Ovary (tissue), 10 donors: ENCODE measurements at places on chromosomes 5 and 9.

- H3K4me1 ChIP-seq, result peaks cover 8% of the 10 kb centered on the region
- H3K27me3 ChIP-seq, result no peaks in the 10 kb centered on the region
- H3K4me3 ChIP-seq, result no peak overlapping the region
- no peaks in the 10 kb centered on the region for H3K36me3 ChIP-seq
- DNase-seq, result no peak
- H3K27ac ChIP-seq, result no peak overlapping the region
These were observed 52.9 kb upstream of the APC start for GRCh38 chr5:112684737-112685136.

GRCh38 chr9:36642817-36643216 is 70.1 kb downstream of the MELK start:
- no peaks in the 10 kb centered on the region for H3K27me3 ChIP-seq
- no peak overlapping the region for H3K27ac ChIP-seq
- H3K4me1 ChIP-seq, result no peaks in the 10 kb centered on the region
- no peak overlapping the region for H3K4me3 ChIP-seq
- no peak for DNase-seq
- no peaks in the 10 kb centered on the region for H3K36me3 ChIP-seq

- H3K4me3 ChIP-seq, result no peak overlapping the region
- DNase-seq, result no peak
- no peaks in the 10 kb centered on the region for H3K36me3 ChIP-seq
- no peaks in the 10 kb centered on the region for H3K4me1 ChIP-seq
- H3K27me3 ChIP-seq, result no peaks in the 10 kb centered on the region
These were observed 216.8 kb downstream of the PBX3 start for GRCh38 chr9:125963932-125964331.

DNA sequence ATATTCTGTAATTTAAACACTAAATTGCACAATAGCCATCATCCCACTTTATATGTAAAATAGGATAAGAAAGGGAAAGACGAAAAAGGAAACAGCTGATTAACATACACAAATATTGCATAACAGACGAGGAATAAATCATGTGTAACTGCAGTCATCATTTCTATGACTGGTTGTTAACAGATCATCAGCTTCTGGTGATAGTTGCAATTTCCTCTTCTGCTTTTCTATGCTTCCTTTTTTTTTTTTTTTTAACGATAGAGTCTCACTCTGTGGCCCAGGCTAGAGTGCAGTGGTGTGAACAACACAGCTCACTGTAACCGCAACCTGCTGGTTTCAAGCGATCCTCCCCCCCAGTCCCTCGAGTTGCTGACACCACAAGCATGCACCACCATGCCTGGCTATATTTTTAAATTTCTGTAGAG is 22.5 kb upstream of the JAKMIP2 start:
- no peak overlapping the region for H3K4me3 ChIP-seq
- no peaks in the 10 kb centered on the region for H3K36me3 ChIP-seq
- no peaks in the 10 kb centered on the region for H3K4me1 ChIP-seq
- no peaks in the 10 kb centered on the region for H3K27me3 ChIP-seq

GRCh38 chr9:135098400-135099105 is 11.1 kb downstream of the OLFM1 start:
- H3K27ac ChIP-seq, result no peak overlapping the region
- peak; percentile 37 for DNase-seq
- H3K4me3 ChIP-seq, result no peak overlapping the region
- no peaks in the 10 kb centered on the region for H3K4me1 ChIP-seq
- no peaks in the 10 kb centered on the region for H3K36me3 ChIP-seq

- no peaks in the 10 kb centered on the region for H3K4me1 ChIP-seq
- H3K27ac ChIP-seq, result no peak overlapping the region
- no peaks in the 10 kb centered on the region for H3K27me3 ChIP-seq
- no peak for DNase-seq
- no peak overlapping the region for H3K4me3 ChIP-seq
These were observed 425.3 kb downstream of the TLR4 start for GRCh38 chr9:118129541-118129940.

- DNase-seq, result no peak
- H3K4me1 ChIP-seq, result no peaks in the 10 kb centered on the region
- H3K4me3 ChIP-seq, result no peak overlapping the region
- no peaks in the 10 kb centered on the region for H3K27me3 ChIP-seq
These were observed 67.2 kb downstream of the KCTD16 start for GRCh38 chr5:144237851-144238250.

GRCh38 chr5:157748760-157749461 is 5.4 kb downstream of the LSM11 start:
- no peaks in the 10 kb centered on the region for H3K27me3 ChIP-seq
- no peak overlapping the region for H3K27ac ChIP-seq
- H3K4me3 ChIP-seq, result no peak overlapping the region
- no peak for DNase-seq

GRCh38 chr9:121612511-121612998 is 38.9 kb upstream of the DAB2IP start:
- H3K4me1 ChIP-seq, result peaks cover 2% of the 10 kb centered on the region
- H3K27me3 ChIP-seq, result no peaks in the 10 kb centered on the region
- no peak overlapping the region for H3K27ac ChIP-seq
- H3K36me3 ChIP-seq, result no peaks in the 10 kb centered on the region
- no peak for DNase-seq
- H3K4me3 ChIP-seq, result no peak overlapping the region

GRCh38 chr9:20906326-20906725 is 125.1 kb downstream of the HACD4 start:
- H3K4me3 ChIP-seq, result no peak overlapping the region
- no peaks in the 10 kb centered on the region for H3K4me1 ChIP-seq
- no peaks in the 10 kb centered on the region for H3K36me3 ChIP-seq
- no peak for DNase-seq
- H3K27me3 ChIP-seq, result no peaks in the 10 kb centered on the region

GRCh38 chr9:74120470-74120869 is 376.7 kb upstream of the RORB start:
- no peaks in the 10 kb centered on the region for H3K27me3 ChIP-seq
- no peak overlapping the region for H3K4me3 ChIP-seq
- H3K27ac ChIP-seq, result no peak overlapping the region
- no peak for DNase-seq
- no peaks in the 10 kb centered on the region for H3K36me3 ChIP-seq

- H3K27me3 ChIP-seq, result no peaks in the 10 kb centered on the region
- H3K4me1 ChIP-seq, result no peaks in the 10 kb centered on the region
- H3K4me3 ChIP-seq, result no peak overlapping the region
- no peak overlapping the region for H3K27ac ChIP-seq
These were observed 32.1 kb upstream of the ELL2 start for GRCh38 chr5:95993776-95994175.

- no peak overlapping the region for H3K27ac ChIP-seq
- DNase-seq, result peak; percentile 4
- H3K4me3 ChIP-seq, result no peak overlapping the region
- no peaks in the 10 kb centered on the region for H3K36me3 ChIP-seq
- peaks cover 4% of the 10 kb centered on the region for H3K4me1 ChIP-seq
These were observed 73.2 kb upstream of the UNC5A start for GRCh38 chr5:176736931-176737745.

- no peaks in the 10 kb centered on the region for H3K36me3 ChIP-seq
- H3K27ac ChIP-seq, result no peak overlapping the region
- DNase-seq, result no peak
- H3K27me3 ChIP-seq, result no peaks in the 10 kb centered on the region
- H3K4me3 ChIP-seq, result no peak overlapping the region
- H3K4me1 ChIP-seq, result no peaks in the 10 kb centered on the region
These were observed 582.5 kb downstream of the TAF11L14 start for GRCh38 chr5:18216729-18217128.

DNA sequence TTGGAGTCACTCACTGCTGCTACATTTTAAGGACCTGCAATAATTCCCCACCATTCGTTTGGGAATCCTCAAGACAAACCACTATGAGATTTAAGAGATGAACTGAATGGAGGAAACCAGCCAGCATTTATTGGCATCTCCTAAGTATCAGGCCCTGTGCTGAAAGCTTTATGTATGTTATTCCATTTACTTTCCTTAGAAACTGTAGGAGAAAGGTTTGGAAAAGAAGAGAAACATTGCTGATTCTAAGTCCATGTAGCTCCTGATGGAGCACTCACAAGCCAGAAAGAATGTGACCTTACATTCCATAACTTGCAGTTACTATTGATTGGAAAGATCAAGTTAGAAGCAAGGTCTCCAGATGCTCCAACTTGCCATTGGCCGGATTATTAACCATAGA is 267.4 kb downstream of the GAS1 start:
- H3K4me1 ChIP-seq, result no peaks in the 10 kb centered on the region
- DNase-seq, result no peak
- no peaks in the 10 kb centered on the region for H3K36me3 ChIP-seq

DNA sequence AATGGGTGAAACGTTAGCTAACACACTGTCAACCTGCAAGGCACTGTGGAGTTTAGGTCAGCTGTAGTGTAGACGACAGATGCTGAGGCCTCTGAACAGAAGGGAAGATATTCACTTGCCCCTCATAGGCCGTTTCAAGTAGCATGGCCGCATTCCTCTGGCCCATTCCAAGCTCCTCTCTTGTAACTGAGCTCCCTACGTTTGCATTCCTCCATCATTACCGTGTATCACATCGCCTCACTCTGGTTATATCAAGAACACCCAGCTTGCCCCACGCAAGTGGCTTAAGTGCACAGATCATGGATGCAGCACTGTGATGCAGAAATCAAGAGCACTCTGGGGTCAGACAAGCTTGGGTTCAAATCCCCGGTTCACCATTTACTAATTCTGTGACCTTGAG is 43.3 kb downstream of the PRELID2 start:
- no peak overlapping the region for H3K4me3 ChIP-seq
- H3K27ac ChIP-seq, result no peak overlapping the region
- H3K4me1 ChIP-seq, result peaks cover 3% of the 10 kb centered on the region
- DNase-seq, result no peak
- no peaks in the 10 kb centered on the region for H3K36me3 ChIP-seq

- H3K4me1 ChIP-seq, result peaks cover 28% of the 10 kb centered on the region
- H3K4me3 ChIP-seq, result no peak overlapping the region
- no peaks in the 10 kb centered on the region for H3K36me3 ChIP-seq
- H3K27me3 ChIP-seq, result no peaks in the 10 kb centered on the region
These were observed 8.2 kb upstream of the RALGDS start for GRCh38 chr9:133129001-133129795.

DNA sequence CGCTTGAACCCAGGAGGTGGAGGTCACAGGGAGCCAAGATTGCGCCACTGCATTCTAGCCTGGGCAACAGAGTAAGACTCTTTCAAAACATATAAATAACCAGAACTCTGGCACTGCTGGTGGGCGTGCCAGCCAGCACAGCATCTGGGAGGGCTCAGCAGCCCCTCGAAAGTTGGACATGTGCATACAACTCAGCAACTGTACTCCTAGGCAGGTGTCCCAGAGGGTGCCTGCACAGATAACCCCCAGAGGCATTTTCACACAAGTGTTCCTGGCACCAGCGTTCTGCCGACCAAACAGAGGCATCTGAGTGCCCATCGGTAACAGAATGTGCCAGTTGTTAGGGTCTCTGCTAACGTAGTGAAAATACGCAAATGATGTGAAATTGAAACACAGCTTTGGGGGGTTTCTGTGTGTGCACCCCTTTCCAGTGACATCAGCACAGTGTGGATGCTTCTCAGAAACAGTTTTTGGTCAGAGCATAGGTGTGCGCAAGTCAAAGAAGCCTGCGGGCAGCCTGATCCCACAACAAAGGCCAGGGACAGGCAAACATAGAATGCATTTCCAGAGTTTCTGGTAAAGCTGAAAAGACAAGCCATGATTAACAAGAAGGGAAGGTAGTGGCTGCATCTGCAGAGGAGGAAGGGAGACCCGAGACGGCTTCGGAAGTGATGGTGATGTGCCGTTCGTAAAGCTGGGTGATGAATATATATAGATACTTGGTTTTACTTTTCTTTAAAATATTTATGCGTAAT is 190.2 kb downstream of the CACNA1B start:
- H3K4me3 ChIP-seq, result no peak overlapping the region
- no peak overlapping the region for H3K27ac ChIP-seq
- H3K36me3 ChIP-seq, result no peaks in the 10 kb centered on the region
- H3K4me1 ChIP-seq, result no peaks in the 10 kb centered on the region
- H3K27me3 ChIP-seq, result no peaks in the 10 kb centered on the region
